Hematopoietic multipotent progenitor cell treated with erythropoietin and hydrocortisone succinate and interleukin-3 and kit ligand, for 8 days (in vitro differentiated cells): ENCODE measurements at places on chromosomes 6 and 20.

- no peak for DNase-seq
Observed at GRCh38 chr6:19036196-19036555, 649.0 kb downstream of the RNF144B start.

GRCh38 chr6:14476793-14477531 lies 359.4 kb downstream of the CD83 start:
- DNase-seq, result peak; percentile 96

DNA sequence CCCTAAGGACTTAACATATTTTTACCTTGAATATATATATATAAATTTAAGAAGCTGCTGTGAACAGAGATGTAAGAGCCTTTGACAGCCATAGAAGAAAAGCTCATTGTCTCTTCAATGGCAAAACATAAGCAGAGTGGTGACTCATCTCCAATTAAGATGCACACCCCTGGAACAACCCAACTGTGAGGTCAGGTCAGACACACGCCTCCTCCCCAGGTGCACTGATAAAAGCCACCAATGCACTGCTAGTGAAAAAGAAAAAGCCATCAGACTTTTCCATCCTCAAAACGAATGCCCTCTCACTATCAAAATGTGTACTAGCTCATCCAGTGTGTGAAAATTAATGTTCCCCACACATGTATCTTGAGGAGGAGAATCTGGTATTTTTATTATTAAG lies 100.1 kb downstream of the SMLR1 start:
- DNase-seq, result no peak

GRCh38 chr20:49100972-49101371 lies 54.9 kb downstream of the CSE1L start:
- peak; percentile 42 for DNase-seq

DNA sequence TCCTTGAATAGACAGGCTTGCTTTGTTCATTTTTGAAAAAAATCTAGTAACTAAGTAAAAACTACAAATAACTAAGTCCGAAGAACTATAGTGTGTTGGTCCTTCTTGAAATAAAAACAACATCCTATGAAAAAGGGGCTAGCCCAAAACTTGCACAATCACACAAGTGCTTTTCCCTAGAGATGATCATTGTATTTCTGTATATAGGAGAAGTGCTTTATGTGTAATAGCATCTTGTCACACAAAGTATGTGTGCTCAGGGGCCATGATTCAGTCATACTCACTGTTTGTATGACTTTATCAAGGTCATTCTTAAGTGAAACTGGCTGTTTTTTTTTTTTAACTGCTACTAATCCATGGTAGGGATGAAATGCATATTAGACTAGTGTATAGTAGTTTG lies 179.8 kb downstream of the DTNBP1 start:
- DNase-seq, result no peak

GRCh38 chr6:96562886-96563285 lies at the start of gene FHL5:
Gene FHL5 (plus strand): TSS chr6:96563128. CDS start chr6:96603614, 40,486 bp downstream.
- DNase-seq, result no peak

DNA sequence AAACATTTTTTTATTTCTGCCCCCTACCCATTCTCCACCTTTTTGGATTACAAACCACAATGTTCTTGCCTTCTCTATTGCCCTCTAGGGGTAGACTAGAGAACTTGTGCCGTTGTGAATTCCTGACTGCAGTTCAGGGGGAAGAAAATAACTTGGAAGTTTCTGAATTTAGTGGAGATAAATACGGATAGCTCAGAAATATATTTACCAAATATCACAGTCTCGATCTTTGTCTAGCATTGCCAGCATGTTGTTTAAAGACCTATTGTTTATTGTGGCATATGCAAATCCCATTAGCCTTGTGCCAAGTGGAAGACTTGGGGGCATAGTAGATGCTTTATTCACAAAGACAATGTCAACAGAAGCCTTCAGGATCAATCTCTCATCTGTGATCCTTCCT lies 154.1 kb upstream of the MMS22L start:
- peak; percentile 20 for DNase-seq

DNA sequence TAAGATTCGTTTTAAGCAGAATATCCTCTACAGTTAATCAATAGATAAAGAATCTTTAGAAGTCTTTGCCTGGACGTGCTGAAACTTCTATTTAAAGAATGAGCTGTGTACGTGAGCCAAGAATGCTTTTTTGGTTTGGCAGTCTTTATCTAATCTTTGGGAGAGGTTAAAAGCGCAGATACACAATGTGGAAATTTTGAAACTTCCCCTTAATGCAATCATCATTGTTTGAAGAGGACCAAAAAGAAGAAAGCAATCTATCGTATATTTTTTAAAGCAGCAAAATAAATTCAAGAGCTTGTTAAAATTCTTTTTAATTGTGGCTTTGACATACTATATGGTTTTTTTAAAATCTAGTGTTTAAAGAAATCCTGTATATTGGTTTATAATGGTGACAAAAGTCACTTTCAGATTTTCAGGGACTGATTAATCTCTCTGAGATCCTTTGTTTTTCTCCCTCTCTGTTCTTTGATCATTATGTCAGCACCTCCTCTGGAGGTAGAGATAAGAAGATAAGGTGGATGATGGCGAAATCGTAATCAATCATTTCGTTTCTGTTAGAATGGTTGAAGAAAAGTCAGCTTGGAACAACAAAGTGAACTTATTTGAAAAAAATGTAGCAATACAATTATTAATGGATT lies 92.1 kb upstream of the FAM184A start:
- no peak for DNase-seq

DNA sequence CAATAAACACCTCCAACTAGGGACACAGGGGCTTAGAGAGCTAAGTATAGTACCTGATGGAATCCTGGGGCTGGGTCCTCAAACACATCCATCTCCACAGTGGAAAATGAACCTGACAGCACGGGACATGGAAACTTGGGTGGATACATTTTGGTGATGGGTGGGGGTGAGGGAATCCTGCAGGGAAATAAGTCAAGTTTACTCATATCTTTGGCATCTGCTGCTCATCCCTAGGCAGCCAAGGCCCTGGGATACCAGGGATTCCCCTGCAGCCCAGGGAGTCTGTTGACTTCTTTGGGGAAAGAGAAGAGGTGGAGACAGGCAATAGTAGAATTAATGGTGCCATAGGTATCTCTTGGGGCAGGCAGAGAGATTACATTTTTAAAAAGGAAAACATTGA lies 6.6 kb downstream of the APOBEC2 start:
- DNase-seq, result no peak

- DNase-seq, result no peak
Observed at GRCh38 chr6:139380168-139380567, 5.7 kb upstream of the CITED2 start.

- DNase-seq, result no peak
Observed at GRCh38 chr6:23952245-23952644, 173.8 kb upstream of the NRSN1 start.

DNA sequence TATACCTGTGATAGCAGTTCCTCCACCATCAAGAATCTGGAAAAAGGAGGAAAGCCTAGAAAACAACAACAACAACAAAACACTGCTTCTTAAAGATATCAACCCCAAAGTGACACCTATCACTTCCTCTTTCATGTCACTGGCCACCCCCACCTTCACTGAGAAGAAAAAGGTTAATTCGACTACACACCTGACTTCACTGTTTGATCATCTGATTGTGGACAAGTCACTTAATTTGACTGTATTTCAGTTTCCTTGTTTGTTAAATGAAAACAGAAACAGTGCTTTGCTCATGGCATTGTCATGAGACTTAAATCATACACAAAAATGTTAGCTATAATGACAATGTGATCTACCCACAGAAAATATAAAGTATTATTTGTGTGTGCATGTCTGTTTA lies 280.6 kb upstream of the SULF2 start:
- DNase-seq, result no peak

DNA sequence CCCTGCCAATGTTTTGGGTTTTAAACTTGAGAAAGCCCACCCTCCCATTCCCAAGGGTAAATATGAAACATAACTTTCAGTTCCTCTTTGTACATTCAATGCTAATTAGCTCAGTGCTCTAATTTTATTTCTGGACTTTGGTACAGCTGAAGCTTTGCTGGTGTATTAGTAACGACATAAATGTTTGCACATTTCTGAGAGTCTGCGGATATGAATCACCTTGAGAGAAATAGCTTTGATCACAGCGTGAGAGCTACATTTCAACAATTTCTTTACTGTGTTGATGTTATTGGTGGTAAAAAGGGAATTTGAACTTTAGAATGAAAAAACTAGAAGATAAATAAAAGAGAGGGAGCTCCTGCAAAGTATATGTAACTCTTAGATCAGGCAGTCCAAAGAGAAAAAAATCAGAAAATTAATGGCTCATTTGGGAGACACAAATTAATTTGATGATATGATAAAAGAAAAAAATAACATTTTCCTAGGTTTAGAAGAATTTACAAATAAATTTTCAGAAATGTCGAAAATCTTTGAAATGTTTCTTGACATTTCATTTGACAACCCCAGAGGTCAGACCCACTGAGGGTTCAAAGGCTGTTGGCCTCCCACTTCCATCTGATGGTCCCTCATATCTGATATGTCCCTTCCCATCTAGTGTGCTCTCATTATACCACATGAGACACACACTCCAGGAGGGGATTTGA lies 38.5 kb upstream of the CAP2 start:
- no peak for DNase-seq

- peak; percentile 69 for DNase-seq
Observed at GRCh38 chr20:49676581-49677291, 36.9 kb downstream of the B4GALT5 start.

DNA sequence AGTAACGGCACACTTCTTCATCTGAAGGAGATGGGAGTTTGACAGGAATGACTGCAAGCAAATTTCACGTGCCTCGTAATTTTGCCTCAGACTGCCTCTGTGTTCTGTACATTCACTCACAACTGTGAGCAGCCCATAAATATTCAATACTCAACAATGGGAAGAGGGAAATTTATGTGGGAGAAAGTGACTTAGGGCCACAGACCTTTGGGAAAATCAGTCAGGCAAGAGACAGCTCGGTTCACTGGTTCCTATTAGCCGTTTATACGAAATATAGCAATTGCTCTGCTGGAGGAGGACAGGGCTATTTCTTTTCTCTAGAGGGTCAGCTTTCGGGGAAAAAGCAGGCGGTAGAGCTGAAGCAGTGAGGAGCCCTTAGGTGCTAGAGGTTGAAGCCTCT lies 28.0 kb downstream of the OPN5 start:
- no peak for DNase-seq

- peak; percentile 29 for DNase-seq
Observed at GRCh38 chr20:33444797-33445560, 1.4 kb upstream of the SNTA1 start.

DNA sequence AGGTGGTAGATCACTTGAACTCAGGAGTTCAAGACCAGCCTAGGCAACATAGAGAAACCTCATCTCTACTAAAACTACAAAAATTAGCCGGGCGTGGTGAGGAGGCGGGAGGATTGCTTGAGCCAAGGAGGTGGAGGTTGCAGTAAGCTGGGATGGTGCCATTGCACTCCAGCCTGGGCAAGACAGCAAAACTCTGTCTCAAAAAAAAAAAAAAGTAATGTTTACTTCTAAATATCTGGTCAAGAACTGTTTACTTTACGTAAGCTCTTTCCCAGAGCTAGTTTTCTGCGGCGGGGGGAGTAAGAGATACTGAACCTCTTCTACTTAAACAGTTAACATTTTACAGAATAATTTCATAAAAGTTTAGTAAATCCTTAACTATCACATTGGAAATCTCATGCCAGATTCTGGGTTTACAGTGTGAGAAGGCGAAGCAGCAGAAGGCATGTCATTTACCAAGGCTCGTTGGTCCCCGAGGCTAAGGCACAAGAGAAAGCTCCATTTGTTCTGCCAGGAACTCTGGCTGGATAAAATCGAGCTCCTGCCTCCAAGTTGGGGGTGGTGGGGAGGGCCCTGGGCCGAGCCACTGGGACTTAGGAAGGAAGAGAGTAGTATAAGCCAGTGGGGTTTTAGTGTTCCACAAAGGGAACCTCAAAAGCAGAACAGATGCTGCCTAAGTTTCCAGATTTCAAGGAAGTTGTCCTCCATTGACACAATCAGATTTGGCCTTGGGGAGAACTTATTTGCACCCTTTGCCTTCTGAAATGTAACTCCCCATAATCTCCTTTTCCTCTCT lies 41.7 kb downstream of the ARFGEF2 start:
- no peak for DNase-seq
